ENCODE measurements at places on chromosomes 7 and 10. TPM values are rescaled to one million over a fixed set of nuclear protein-coding genes. Genes with fewer than 3 reads are reported as not detected.

- no peak for DNase-seq
These were observed 2.2 kb downstream of the FASTK start for GRCh38 chr7:151078233-151079040.

DNA sequence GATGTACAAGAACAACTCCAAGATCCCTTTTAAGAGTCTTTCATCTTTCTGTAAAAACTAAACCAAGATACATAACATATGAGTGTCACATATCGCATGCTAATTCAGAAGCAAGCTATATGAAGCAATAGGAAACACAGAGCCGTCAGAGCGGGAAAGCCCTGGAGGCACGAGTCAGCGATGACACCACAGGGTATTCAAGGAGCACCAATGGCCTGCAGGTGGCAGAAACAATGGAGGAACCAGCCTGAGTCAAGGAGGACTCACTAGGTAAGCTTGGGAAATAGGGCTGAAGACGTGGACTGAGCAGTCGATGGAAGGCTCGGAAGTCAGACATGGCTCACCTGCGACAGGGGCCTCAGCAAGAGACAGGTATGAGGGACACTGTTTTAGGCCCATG lies 214.4 kb downstream of the FAM107B start:
- DNase-seq: peak; percentile 91

DNA sequence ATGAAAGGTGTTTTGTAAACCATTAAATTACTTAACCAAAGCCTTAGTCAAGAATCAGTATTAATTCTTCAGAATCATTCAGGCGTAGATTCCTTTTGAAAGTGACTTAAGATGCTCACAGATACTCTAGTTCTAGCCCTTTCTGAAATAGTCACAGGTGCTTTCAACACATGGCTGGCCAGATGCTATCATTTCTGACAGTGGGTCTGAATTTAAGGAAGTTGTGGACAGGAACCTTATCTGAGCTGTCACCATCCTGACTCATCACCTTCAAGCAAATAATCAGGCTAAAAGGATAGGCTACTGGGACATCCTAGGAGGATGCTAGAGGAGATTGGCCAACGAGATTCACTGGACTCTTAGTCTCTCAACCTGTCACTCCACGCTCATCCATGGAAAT lies 501.5 kb downstream of the LRMDA start:
- no peak for DNase-seq

- peak; percentile 40 for DNase-seq
These were observed 47.3 kb downstream of the MYPN start for GRCh38 chr10:68156373-68157185.

- DNase-seq: no peak
These were observed 85.9 kb downstream of the AHR start for GRCh38 chr7:17384400-17384799.

- DNase-seq: no peak
These were observed at the start of gene NXPH1 for GRCh38 chr7:8433477-8434289. TSS of gene NXPH1 (plus strand) at chr7:8433609.

GRCh38 chr10:43075612-43076003 lies 1.3 kb upstream of the RET start:
- DNase-seq: no peak

GRCh38 chr7:105697753-105698152 lies 116.5 kb upstream of the EFCAB10 start:
- no peak for DNase-seq

GRCh38 chr10:29323367-29323766 lies 34.5 kb downstream of the LYZL1 start:
- DNase-seq: no peak

DNA sequence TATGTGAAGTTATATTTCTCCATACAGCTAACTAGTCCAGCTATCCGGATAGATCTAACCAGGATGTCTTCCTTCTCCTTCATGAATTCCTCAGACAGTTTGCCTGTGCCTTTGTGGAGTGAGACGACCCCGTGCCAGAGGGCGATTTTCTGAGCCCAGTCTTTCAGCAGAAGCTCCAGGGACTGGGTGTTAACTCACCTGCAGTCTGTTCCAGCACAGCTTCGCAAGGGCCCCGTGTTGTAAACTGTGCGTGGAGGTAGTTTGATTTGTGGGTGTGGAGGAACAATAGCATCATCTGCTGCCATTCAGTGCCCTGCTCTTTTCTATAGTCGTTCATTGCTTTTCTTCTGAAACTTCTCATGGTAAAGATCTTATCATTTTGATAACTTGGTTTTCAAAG lies 103.8 kb downstream of the INPP5A start:
- no peak for DNase-seq

DNA sequence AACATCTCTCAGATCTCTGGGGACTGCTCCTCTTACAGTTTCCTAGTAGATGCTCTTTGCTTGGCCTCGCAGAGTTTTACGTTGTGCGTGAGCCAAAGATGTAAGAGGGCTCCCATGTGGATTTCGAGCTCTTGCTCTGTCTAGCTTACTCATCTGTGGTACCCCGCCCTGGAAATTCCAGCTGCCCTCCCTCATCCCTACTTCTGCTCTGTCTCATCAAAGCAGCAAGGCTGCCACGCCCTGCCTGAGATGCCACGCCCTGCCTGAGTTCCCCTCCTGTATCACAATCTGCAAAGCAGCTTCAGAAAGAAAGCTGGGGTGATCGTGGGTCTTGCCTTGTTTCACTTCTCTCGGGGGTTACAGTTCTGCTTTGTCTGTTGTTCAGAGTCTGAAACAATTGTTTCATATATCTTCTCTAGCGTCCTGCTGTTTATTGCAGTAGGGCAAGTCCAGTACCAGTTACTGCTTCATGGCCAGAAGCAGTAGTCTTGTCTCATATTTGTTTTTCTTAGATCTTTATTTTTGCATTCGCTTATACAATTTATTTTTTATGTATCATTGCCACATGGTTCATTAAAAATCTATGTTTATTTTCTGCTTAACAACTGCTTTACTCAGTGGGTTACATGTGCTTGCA lies 36.1 kb upstream of the CCNY start:
- no peak for DNase-seq

DNA sequence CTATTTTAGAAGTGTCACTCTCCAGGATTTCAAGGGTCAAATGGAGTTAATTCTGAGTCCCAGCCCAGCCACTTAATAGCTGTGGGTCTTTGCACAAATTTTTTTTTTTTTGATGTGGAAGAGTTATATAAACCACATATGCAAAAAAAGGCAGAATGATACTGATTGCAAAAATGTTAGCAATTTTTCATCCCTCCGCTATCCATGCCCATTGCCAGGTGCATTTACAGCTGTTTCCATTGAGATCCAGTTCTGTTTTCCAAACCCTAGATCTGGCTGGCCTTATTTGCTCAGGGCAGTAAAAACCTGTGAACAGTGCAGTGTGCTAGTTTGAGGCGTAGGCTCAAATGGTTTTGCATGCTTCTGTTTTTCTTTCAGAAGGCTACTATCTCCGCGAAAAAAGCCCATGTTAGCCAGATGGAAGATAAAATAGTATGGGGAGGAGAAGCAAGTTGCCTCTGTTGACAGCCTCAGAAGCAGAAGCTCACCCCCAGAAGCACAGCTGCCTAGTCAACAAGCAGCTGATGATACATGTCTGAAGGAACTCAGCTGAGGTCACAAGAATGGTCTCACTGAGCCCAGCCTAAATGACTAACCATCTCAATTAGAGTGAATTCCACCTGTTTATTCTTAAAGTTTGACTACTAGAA lies 997 bp upstream of the ZNF138 start:
- no peak for DNase-seq

DNA sequence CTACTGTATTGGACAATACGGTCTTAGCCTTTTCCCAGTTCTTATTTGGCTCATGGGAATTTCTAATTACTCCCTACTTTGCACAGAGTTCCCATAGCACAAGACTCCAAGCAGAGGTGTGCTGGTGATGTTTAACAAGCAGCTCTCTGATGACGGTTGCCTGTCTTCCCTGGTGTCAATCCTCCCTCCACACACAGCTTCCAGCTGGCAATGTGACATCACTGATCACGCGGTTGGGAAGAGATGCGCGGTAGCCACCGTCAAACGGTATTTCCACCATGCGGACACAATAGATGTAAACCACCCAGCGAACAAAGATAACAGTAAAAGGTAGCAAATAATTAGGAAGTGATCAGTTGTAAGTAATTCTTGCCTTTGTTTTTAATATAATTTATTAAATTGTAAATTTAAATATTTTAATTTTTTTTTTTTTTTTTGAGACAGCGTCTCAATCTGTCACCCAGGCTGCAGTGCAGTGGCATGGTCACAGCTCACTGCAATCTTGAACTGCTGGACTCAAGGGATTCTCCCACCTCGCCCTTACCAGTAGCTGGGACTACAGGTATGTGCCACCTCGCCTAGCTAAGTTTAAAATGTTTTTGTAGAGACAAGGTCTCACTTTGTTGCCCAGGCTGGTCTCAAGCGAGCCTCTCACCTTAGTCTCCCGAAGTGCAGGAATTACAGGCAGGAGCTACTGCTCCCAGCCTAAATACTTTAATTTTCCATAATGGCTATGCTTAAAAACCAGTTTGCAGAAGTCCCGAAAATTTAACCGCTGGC lies 36.3 kb upstream of the IL15RA start:
- DNase-seq: no peak

DNA sequence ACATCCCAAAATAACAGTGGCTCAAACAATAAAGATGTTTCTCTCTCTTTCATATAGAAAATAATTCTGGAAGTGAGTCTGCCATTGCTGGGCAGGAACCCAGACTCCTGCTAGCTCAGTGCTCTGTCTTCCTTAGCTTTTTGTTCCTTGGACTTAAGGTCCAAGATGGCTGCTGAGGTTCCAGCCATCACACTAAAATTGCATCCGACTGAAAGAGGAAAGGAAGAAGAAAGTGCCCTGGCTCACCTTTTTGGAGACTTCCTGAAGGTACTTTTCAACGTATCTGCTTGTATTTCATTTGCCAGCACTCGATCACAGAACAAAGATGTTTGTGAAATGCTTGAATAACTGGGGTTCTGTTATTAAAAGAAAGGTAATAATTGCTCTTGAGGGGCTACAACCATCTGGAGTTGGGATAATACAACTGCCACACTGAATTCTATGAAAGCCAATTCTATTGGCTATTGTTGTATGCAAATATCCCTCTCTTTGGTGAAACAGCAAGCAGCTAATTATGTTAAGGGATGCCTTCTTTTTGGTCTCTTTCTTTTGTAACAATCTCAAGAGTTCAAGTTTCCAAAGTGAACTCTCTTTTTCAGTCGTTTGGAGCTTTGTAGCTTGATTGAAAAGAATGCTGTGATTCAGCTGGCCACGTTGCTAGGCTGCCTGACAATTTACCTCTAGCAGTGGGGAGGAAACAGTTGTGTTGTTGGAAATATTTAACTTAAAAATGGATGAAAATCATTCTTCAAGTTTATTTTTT lies 83.9 kb downstream of the BAMBI start:
- DNase-seq: no peak

- DNase-seq: no peak
These were observed 176.7 kb upstream of the PPP2R2D start for GRCh38 chr10:131724169-131724545.

GRCh38 chr10:131078131-131078881 lies 233.2 kb downstream of the TCERG1L start:
- no peak for DNase-seq

DNA sequence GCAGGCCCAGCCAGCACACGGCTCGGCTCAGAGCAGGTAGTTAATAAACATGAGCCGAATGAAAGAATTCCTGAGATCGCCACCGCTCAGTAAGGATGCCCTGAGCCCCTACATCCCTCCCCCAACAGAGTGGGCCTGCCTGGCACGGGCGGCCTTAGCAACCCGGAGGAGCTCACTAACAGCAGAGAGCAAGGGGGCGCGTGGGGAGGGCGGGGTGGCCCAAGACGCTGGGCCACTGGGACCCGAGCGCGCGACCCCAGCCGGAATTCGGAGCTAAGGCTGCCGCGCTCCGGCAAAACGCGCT lies 403 bp upstream of the ENO4 start:
- no peak for DNase-seq

DNA sequence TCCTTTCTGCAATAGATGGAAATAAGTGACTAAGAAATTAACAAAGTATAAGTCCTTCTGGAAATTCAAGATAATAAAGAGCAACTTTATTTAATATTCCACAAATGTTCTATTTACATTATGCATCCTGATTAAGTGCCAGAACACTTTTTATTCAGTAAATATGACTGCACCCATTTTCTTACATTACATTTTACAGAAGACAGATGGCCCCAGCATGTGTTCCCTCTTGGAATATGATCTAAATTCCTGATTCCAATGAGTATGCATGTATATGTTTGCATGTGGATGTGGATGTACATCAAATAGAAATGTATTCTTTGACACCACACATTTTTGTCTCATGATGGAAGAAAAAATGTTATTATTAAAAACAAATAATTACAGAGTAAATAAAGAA lies 628.7 kb upstream of the SEMA3D start:
- no peak for DNase-seq

Gene CALHM3
- total RNA-seq: 13.1 TPM

Gene EPO
- total RNA-seq: 0.30 TPM

Gene FAM25G
- not detected for total RNA-seq

Gene SFTPD
- not detected for total RNA-seq

Gene HYAL4
- not detected for total RNA-seq

Gene CNOT4
- 25.8 TPM for total RNA-seq

Gene GRM3
- not detected for total RNA-seq

Gene MCM7
- total RNA-seq: 238 TPM

Gene YAE1
- 22.3 TPM for total RNA-seq

Gene PAX4
- not detected for total RNA-seq

Gene VWDE
- 28.8 TPM for total RNA-seq

All from PC-9 (cell line).